ENCODE measurements at places on chromosomes 3 and 15. TPM values are rescaled to one million over a fixed set of nuclear protein-coding genes. Genes with fewer than 3 reads are reported as not detected.

The TYRO3 gene
- 8.0 TPM for total RNA-seq

DNA sequence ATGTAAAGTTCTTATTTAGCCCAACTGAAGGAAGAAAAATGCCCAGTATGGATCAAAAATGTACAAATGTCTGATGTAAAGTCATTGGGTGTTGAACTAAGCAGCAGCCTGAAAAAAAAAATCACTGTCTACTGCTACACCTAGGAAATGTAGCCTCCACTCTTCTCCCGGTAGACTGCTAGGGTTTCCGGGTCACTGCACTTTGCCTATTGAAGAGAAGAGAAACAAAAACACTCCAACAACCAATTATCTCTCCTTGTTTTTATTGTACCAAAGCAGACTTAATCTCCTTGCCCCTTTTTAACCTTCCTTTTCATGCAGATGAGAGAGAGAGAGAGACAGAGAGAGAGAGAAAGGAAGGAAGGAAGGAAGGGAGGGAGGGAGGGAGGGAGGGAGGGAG, 140.2 kb upstream of the SETMAR start:
- DNase-seq, result no peak

DNA sequence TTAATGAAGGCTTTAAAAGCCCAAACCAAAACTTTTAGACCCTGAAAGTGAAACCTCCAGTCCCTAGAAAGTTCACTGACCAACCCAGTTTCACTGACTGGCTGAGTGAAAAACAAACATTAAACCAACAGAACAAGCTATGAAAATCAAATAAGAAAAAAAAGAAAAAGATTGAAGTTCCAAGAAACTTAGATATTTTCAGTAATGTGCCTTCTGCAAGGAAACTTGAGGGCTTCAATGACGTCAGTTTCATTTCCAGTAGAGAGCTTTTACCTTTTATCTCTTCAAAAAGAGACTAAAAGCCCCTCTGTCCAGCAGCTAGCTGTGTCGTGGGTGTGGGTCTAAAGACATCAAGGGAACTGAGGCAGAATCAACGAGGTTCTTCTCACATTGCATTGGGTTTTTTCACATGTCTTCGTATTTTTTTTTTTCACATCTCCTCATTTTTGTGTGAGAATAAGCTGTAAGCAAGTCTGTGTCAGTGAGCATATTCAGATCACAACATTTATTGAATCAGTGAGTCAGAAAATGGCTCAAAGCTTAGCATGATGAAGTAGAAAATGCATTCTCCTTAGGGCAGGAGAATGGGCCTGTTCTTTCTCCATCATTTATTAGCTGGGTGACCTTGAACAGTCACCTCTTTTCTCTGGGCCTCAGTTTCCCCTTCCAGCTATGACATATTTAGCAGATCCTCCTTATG, 54.8 kb upstream of the BCL6 start:
- no peak for DNase-seq

The CPA3 gene
- total RNA-seq, result 0.18 TPM

The TFRC gene
- 80.3 TPM for total RNA-seq

- peak; percentile 9 for DNase-seq
These were observed 50.3 kb upstream of the DPH6 start for GRCh38 chr15:35596285-35596684.

- DNase-seq, result no peak
These were observed 243.5 kb downstream of the MFSD1 start for GRCh38 chr3:159045279-159045885.

- DNase-seq, result no peak
These were observed 43.2 kb downstream of the KLHL25 start for GRCh38 chr15:85751291-85752123.

DNA sequence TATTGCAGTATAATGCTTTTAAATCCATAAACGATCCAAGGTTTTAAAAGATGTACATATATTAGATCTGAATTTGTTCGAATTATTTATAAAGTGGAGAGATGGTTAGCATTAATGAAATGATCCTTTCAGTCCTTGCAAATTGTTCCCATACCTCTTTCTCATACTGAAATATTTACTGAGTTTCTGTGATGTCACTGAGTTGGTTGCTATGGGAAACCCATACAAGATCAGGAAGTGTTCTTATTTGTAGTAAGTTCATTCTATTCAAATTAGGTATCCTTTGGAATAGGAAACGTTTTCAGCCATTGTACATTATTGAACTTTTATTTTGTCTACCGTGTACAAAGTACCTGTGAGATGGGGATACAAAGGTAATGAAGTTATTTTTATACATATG, 73.2 kb upstream of the CHL1 start:
- DNase-seq, result no peak

- no peak for DNase-seq
These were observed 8.6 kb downstream of the GABRR3 start for GRCh38 chr3:98026425-98027084.

The ACP3 gene
- total RNA-seq, result 0.63 TPM

Measured in fibroblast of the aortic adventitia (primary cell).